Activated T-helper 2 cell treated with anti-CD3 and anti-CD28 coated beads, Interferon-gamma antibody, Interleukin-2, Interleukin-4, amounts not matched to agents 10 μg/mL and 5 μg/mL and 100 μg/mL, durations not matched to agents 14 hours and 24 hours and 36 hours (primary cell): ENCODE measurements at places on chromosomes 13 and 19. TPM values are rescaled to one million over a fixed set of nuclear protein-coding genes. Genes with fewer than 3 reads are reported as not detected.
A peak's percentile ranks its signal among the peaks of the same experiment; 100 is the strongest.

Gene APLP1
- 1.2 and 1.4 TPM in 2 replicates for total RNA-seq

Gene DAND5
- 0.16 TPM in 1 of 2 replicates, not detected in the other for total RNA-seq

Gene SSBP4
- 133 and 146 TPM in 2 replicates for total RNA-seq

GRCh38 chr19:10543059-10543419 is 665 bp upstream of the ATG4D start:
- H3K27me3 ChIP-seq, result peaks cover 20% of the 10 kb centered on the region
- peaks cover 8% of the 10 kb centered on the region for H3K36me3 ChIP-seq
- peaks cover 8% of the 10 kb centered on the region for H3K4me1 ChIP-seq
- DNase-seq, result no peak
- H3K27ac ChIP-seq, result no peak overlapping the region

DNA sequence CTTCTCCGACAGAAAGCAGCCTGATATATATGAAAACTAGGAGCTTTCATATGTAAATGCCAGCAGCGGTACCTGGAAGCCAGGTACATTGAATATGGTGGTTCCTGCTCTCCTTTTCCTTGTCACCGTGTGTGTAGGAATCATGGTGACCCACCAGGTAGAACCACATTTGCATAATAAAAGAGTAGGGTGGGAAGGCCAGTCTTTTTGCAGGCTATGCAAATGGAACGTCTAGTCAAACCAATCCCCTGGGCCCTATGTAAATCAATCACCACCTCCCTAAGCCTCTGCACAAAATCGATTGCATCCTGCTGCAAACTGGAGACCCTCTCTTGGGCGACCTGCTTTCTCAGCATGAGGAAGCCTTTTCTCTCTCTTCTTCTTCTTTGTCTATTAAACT is 22.2 kb upstream of the ZNF181 start:
- H3K27ac ChIP-seq, result no peak overlapping the region
- H3K4me1 ChIP-seq, result peaks cover 1% of the 10 kb centered on the region
- H3K27me3 ChIP-seq, result peaks cover 3% of the 10 kb centered on the region
- peaks cover 3% of the 10 kb centered on the region for H3K36me3 ChIP-seq
- no peak overlapping the region for H3K4me3 ChIP-seq
- DNase-seq, result no peak

DNA sequence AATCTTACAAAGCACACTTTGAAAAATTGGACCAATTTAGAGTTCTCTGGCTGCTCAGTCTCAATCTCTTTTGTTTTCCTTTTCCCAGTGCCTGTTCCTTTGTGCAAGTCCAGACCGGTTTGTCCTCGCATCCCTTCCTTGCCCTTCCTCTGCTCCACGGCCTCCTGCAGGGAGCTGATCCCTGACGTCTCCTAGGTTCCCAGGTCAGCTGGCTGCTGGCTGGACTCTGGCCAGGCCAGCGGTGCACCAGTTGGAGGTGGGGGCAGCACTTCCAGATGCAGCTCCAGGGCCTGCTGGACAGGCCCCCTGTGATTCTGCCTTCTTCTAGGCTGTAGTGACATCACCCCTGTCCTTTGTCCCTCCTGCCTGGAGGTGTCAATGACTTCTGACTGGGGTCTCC is 44.0 kb upstream of the KPNA3 start:
- no peak for DNase-seq
- no peak overlapping the region for H3K27ac ChIP-seq
- no peak overlapping the region for H3K4me3 ChIP-seq
- peaks cover 3% of the 10 kb centered on the region for H3K4me1 ChIP-seq
- H3K27me3 ChIP-seq, result peaks cover 2% of the 10 kb centered on the region
- H3K36me3 ChIP-seq, result no peaks in the 10 kb centered on the region

- H3K27me3 ChIP-seq, result no peaks in the 10 kb centered on the region
- H3K27ac ChIP-seq, result no peak overlapping the region
- DNase-seq, result no peak
- H3K36me3 ChIP-seq, result peaks cover 56% of the 10 kb centered on the region
These were observed 6.6 kb upstream of the LGALS4 start for GRCh38 chr19:38819231-38819920.

DNA sequence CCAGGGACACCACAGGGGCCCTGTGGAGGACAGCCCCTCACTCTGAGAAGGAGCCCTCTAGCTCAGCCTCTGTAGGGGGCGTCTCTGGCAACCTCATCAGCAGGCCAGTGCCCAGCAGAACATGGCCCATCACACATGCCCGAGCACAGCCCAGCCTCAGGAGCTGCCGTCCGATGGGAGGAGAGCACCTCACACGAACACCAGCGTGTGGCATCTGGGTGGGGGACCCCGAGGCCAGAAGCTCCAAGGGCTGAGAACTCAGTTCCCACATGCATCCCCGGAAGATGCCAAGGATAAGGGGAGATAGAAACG is 11.3 kb downstream of the SH3GL1 start:
- H3K4me3 ChIP-seq, result no peak overlapping the region
- H3K27me3 ChIP-seq, result no peaks in the 10 kb centered on the region
- H3K27ac ChIP-seq, result no peak overlapping the region
- peaks cover 11% of the 10 kb centered on the region for H3K36me3 ChIP-seq
- peaks cover 16% of the 10 kb centered on the region for H3K4me1 ChIP-seq
- DNase-seq, result no peak

DNA sequence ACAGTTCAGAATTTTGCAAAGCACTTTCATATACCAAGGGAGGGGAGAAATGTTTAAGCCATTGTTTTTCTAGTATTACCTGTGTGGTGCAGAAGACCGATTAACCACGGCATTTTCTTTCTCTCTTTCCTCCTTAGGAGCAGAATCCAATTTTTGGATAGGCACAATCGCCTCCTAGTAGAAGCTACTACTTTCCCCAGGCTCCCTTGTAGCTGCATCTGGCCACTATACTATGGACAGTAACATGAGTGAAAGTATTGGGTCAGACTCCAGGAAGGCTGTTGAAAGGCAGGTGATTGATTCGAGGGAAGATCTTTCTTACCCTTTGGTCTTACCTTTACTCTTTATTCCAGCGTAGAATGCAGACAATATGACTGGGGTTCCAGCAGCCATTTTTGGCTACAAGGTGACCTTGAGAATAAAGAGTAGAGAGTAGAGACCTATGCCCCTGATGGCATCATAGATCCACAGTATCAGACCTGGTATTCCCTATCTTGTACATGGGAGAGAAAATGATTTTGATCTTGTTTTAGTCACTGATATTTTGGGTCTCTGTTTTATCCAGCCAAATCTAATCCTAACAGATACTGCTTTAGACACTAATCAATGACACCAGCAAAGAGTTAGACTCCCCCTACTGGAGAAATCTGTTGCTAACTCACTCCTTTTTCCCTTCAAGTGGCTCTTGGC is 77.0 kb downstream of the LRRC63 start:
- no peak overlapping the region for H3K4me3 ChIP-seq
- no peaks in the 10 kb centered on the region for H3K36me3 ChIP-seq
- no peaks in the 10 kb centered on the region for H3K27me3 ChIP-seq
- H3K4me1 ChIP-seq, result peaks cover 23% of the 10 kb centered on the region

- H3K27ac ChIP-seq, result no peak within 1 kb of the TSS
- peaks cover 30% of the 10 kb centered on the region for H3K27me3 ChIP-seq
- no peak within 1 kb of the TSS for H3K4me3 ChIP-seq
- peaks cover 10% of the 10 kb centered on the region for H3K4me1 ChIP-seq
- H3K36me3 ChIP-seq, result no peaks in the 10 kb centered on the region
These were observed at the start of gene KLK15 for GRCh38 chr19:50833117-50833801. Gene KLK15 (minus strand): TSS chr19:50833574. CDS start chr19:50831492, 2,082 bp downstream.

DNA sequence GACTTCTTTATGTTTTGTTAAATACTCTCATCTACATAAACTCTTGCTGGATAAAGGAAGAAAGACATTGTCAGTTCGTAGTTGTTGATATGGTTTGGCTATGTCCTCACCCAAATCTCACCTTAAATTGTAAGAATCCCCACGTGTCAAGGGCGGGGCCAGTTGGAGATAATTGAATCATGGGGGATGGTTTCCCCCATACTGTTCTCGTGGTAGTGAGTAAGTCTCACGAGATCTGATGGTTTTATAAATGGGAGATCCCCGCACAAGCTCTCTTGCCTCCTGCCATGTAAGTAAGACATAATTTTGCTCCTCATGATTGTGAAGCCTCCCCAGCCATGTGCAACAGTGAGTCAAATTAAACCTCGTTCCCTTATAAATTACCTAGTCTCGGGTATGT is 3.6 kb downstream of the ADGRE1 start:
- H3K27me3 ChIP-seq, result no peaks in the 10 kb centered on the region
- no peak for DNase-seq
- peak overlapping the region; percentile 48 for H3K27ac ChIP-seq
- H3K4me3 ChIP-seq, result no peak overlapping the region

GRCh38 chr19:571566-571974 is 826 bp upstream of the BSG start:
- H3K27me3 ChIP-seq, result no peaks in the 10 kb centered on the region
- DNase-seq, result no peak
- peaks cover 22% of the 10 kb centered on the region for H3K4me1 ChIP-seq
- H3K4me3 ChIP-seq, result peak overlapping the region; percentile 84

GRCh38 chr19:18551631-18552030 is 6.0 kb upstream of the KXD1 start:
- H3K4me1 ChIP-seq, result no peaks in the 10 kb centered on the region
- no peak overlapping the region for H3K4me3 ChIP-seq
- peaks cover 2% of the 10 kb centered on the region for H3K27me3 ChIP-seq
- H3K27ac ChIP-seq, result no peak overlapping the region
